ENCODE measurements at places on chromosomes 1 and 21.

GRCh38 chr21:18252256-18252655 is 7.6 kb downstream of the CHODL start:
- DNase-seq: no peak

DNA sequence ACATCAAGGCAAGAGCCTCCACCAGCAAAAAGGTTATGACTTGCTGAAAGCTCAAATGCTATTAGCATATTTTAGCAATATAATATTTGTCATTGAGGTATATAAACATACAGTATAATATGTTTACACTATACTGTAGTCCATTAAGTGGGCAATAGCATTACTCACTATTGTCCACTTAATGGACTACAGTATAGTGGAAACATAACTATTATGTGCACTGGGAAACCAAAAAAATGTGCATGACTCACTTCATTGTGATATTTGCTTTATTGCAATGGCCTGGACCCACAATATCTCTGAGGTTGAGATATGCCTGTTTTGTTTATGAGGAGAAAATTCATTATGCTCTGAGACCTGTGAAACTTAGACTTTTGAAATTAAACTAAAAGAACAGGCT is 300.0 kb downstream of the BARHL2 start:
- no peak for DNase-seq

DNA sequence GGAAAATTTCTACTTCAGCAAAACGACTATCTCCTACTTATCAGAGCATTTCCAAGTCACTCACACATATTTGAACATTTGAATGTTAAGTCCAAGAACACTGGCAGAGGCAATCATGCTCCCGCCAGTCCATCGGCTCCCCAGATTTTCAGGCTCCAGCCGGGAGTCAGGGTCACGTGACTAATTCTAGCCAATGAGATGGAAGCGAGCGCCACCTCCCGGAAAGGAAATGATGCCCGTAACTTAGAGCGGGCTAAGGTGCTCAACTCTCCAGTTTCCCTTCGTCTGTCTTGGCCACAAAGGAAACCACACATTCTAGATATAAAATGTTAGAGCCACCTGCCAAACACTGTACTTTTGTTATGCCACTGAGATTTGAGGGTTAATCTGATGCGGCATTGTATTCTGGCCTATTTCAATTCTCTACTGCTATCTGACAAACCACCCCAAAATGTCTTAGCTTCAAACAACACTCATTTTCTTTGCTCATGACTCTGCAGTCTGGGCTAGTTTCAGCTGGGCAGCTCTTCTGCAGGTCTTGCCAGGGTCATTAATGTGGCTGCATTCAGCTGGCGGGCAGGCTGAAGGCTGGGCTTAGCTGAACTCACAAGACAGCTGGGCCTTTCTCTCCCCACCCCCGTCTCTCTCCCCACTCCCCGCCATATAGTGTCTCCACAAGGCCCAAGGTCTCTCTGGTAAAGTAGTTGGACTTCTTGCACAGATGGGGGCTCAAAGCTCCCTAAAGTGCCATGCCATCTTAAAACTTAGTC is 16.5 kb upstream of the LHX4 start:
- DNase-seq: no peak

- DNase-seq: no peak
Measured at GRCh38 chr1:165162671-165163241, 193.8 kb downstream of the LMX1A start.

DNA sequence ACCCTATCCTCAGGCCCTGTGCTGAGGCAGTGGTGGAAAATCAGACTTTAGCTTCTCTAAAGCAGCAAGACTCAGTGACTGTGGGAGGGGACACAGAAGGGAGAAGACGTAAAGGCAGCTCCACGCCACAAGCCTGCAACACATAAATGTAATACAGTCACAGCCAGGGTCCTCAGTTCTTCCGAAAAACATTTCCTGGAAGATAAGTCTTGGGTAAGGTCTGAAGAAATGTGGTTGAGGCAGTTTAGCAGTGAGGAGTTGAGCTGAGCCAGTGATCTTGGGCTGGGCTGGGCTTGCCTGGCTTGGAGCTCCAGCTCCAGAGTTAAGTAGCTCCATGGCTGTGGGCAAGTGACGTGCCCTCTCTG is 127.8 kb upstream of the ADAR start:
- no peak for DNase-seq

GRCh38 chr1:71721532-71721931 is 560.8 kb downstream of the NEGR1 start:
- DNase-seq: no peak

DNA sequence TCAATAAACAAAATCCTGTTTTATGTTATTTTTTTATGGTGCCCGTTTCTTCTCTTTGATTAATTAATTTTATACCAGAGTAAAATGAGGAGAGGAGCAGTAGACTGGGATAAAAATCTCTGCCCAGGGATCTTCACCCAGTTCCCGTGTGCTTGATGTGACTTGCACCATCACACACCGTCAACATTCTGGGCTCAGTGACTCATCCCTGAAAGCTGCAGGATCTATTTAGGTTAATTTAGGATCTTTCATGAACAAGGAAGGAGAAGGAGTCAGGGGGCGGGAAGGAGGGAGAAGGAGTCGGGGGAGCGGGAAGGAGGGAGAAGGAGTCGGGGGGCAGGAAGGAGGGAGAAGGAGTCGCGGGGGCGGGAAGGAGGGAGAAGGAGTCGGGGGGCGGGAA is 182.4 kb downstream of the SMYD3 start:
- no peak for DNase-seq

DNA sequence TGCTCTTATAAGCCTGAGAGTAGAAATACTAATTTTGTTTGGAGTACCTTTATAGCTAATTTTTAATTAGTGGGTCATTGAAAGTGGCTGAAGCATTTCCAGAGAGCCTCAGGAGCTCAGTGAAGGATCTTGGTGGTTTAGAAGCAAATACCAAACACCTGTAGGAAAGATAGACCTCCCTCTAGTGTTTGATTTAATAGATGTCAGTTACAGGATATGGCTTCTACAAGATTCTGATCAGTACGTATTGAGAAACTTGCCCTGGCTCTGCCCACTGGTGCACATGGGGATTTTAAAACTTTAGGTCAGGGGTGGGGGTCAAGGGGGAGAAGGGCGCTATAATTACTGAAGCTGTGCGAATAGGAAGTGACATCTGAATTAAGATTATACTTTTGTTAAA is 122.2 kb downstream of the POU2F1 start:
- DNase-seq: no peak

- DNase-seq: no peak
Measured at GRCh38 chr1:70719154-70719553, 308.1 kb downstream of the CTH start.

GRCh38 chr1:172499636-172500141 is 33.3 kb upstream of the SUCO start:
- DNase-seq: no peak

DNA sequence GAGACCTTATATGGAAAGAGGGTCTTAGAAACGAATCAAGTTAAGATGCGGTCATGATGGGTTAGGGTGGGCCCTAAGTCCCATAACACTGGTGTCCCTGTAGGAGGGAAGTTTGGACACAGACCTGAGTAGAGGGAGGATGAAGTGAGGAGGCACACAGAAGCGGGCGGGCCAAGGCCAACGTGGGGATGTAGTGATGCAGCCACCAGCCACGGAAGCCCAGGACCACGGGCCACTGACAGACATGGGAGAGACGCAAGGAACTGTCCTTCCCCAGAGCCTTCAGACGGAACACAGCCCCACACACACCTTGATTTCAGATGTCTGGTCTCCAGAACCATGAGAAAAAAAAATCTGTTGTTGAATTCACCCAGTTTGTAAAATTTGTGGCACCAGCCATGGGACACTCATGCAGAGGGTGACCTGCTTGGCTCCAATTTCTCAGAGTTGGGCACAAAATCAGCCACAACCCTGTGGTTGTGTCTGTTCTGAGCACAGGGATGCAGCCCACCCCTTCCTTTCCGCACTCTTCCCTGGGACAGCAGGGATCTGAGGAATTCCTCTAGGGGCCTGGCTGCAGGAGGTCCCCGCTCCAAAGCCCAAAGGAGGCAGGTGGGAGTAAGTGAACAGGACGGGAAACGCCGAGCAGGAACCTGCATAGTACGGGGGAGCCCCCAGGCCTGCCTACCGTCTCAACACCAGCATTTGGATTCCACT is 61.1 kb downstream of the RIPK4 start:
- DNase-seq: no peak

DNA sequence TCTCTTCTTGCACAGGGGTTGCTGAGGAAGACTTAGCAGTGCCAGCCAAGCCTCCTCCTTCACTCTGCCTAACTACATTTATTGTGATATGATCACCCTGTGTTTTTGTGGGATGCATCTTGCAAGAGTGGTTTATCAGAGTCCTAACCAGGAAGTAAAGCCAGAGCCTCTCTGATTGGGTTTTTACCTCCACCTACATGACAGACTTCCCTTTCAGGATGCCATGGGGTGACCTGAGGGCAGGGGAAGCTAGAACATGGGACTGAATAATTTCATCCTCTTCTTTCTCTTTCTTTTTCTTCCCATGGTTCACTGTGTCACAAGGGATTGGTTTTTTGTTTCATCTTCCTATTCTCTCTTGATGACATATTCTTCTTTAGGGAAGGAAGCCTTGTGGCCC is 146.6 kb downstream of the HHAT start:
- DNase-seq: no peak

DNA sequence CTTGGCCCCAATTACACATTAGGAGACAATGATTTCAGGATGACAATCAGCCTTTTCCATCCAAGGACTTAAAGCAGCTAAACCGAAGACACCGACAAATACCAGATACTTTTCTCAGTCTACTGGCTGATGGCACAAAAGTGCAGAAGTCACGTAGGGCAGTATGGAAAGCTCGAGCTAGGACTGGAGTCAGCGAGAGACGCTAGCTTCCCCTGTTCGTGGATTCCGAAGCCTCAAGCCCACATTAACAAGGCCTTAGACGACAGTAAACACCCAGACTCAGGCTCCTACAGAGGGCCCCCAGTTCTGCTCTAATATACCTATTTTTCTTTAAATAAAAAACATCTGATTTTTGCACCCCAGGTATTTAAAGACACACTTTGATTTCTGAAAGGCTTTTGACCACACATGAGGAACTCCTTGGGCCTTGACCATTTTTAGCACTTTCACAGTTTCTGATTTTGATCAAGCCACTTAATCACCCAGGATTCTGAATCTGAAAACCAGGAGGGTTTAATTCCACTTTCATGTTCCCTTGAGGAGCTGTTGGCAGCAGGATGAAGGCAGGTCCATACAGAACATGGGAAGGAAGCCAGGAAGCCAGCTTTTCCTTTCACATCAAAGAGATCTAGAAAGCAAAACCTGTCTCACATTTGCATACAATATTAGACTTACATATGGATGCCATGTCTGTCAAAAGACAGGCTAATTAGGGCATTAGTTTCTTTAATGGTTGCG is 204.1 kb downstream of the GABPA start:
- no peak for DNase-seq

DNA sequence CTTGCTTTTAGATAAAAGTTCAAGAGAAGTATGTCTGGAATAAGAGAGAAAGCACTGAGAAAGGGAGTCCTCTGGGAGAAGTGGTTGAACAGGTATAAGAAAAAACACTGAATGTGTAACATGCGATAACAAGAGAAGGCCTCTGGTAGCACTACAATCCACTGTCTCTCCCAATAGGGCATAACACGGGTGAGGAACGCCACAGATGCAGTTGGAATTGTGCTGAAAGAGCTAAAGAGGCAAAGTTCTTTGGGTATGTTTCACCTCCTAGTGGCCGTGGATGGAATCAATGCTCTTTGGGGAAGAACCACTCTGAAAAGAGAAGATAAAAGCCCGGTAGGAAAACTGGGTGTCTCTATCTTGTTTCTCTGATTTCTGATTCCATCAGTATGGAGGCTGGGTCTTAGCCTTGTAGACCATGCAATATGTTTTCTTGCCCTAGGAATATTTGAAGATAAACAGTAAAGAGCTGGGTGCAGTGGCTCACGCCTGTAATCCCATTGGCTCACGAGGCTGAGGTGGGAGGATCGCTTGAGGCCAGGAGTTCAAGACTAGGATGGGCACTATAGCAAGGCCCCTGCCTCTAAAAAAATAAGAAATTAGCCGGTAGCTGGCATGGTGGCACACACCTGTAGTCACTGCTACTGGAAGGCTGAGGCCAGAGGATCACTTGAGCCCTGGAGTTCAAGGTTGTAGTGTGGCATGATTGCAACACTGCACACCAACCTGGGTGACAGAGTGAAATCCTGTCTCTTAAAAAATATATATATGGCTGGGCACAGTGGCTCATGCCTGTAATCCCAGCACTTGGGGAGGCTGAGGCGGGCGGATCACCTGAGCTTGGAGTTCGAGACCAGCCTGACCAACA is 40.4 kb downstream of the DAP3 start:
- no peak for DNase-seq

- DNase-seq: no peak
Measured at GRCh38 chr1:15748264-15748663, 6.0 kb downstream of the TMEM82 start.

DNA sequence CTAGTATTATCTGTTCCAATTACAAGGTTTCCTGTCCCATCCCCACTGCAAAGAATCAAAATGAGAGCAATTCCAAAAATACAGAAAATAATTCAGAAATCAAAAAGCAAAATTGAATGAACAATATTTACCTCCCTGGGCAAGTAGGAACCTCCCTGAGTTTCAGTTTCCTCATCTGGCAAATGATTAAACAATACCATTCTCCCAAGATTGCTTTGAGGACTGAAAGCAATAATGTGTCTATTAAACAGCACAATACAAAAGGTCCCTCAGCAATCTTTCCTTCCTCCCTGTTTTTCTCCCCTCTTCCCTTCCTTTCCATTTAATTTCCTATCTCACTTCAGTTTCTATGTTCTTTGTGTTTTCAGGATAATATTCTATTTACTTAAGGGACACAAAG is 171.0 kb downstream of the ZC3H11B start:
- no peak for DNase-seq

GRCh38 chr1:108646648-108647269 is 14.1 kb downstream of the HENMT1 start:
- no peak for DNase-seq

- DNase-seq: peak; percentile 79
Measured at GRCh38 chr1:156291226-156292061, 4.0 kb downstream of the GLMP start.

DNA sequence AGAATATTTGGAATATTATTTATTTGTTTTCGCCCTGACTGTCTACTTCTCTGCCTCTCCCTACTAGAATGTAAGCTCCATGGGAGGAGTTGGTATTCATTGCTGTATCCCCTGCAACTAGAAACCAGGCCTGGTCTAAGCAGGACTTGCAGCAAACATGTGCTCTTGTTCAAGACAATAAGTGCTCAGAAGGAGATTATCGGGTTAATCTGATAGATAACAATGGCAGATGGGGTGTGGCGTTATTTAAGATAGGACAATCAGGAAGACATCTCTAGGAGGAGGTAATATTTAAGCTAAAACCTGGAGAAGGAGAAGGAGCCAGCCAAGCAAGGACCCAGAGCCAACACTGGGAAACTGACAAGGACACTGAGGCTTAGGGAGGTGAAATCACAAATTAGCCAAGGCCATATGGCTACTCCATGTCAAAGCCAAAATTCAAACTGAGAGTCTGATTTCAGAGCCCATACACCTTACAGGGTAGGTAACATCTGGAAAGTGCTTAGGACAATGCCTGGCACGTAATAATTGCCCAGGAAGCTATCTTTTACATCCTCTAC is 41.5 kb downstream of the STYXL2 start:
- no peak for DNase-seq
